CD8-positive, alpha-beta memory T cell (primary cell): ENCODE measurements at places on chromosomes 2 and 18. TPM values are rescaled to one million over a fixed set of nuclear protein-coding genes. Genes with fewer than 3 reads are reported as not detected.
A peak's percentile ranks its signal among the peaks of the same experiment; 100 is the strongest.

DNA sequence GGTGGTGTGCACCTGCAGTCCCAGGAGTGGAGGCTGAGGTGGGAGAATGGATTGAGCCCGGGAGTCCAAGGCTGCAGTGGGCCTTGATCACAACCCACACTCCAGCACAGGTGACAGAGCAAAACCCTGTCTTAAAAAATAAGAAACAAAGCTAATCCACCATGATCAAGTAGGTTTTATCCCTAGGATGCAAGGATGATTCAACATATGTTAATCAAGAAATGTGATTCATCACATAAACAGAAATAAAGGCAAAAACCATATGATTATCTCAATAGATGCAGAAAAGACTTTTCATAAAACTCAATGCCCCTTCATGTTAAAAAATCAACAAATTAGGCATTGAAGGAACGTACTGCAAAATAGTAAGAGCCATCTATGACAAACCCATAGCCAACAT, 58.1 kb downstream of the CCBE1 start:
- no peaks in the 10 kb centered on the region for H3K36me3 ChIP-seq
- no peaks in the 10 kb centered on the region for H3K4me1 ChIP-seq
- H3K4me3 ChIP-seq, result no peak overlapping the region
- H3K27ac ChIP-seq, result no peak overlapping the region

DNA sequence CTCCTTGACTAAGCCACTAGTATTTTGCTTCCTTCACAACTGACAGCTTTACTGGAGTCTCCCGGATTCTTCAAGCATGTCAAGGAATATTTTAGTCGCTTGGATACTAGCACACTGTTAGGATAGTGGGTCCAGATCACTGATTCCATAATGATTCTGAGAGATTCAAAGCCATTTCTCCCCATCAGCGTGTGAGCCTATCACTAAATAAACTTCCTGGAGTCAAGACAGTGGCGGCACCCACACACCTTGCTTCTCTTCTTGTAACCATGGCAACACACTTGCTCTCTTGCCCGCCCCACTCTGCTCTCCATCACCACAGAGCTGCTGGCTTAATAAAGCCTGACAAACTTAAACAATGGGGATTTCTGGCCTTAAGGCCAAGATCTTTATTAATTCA, 245.1 kb downstream of the LRRTM1 start:
- H3K27ac ChIP-seq, result no peak overlapping the region
- no peak overlapping the region for H3K4me3 ChIP-seq
- DNase-seq, result no peak
- no peaks in the 10 kb centered on the region for H3K36me3 ChIP-seq
- H3K4me1 ChIP-seq, result no peaks in the 10 kb centered on the region

- DNase-seq, result no peak
- H3K4me3 ChIP-seq, result no peak overlapping the region
- H3K4me1 ChIP-seq, result no peaks in the 10 kb centered on the region
Observed at GRCh38 chr2:136891100-136891499, 125.8 kb downstream of the THSD7B start.

The UCN gene
- 1.7 TPM for total RNA-seq

The BOLA3 gene
- total RNA-seq, result 131 TPM

- no peak for DNase-seq
- no peaks in the 10 kb centered on the region for H3K4me1 ChIP-seq
- no peak overlapping the region for H3K4me3 ChIP-seq
- H3K27ac ChIP-seq, result no peak overlapping the region
- no peaks in the 10 kb centered on the region for H3K36me3 ChIP-seq
Observed at GRCh38 chr2:205734436-205735037, 52.2 kb downstream of the NRP2 start.

GRCh38 chr2:200862532-200863000, 1.9 kb downstream of the CLK1 start:
- H3K27me3 ChIP-seq, result no peaks in the 10 kb centered on the region
- H3K4me1 ChIP-seq, result peaks cover 38% of the 10 kb centered on the region
- H3K36me3 ChIP-seq, result peaks cover 35% of the 10 kb centered on the region
- peak; percentile 30 for DNase-seq
- H3K4me3 ChIP-seq, result peak overlapping the region; percentile 100

GRCh38 chr2:152231446-152231845, 55.9 kb upstream of the STAM2 start:
- no peak overlapping the region for H3K4me3 ChIP-seq
- H3K27me3 ChIP-seq, result no peaks in the 10 kb centered on the region
- DNase-seq, result no peak
- no peak overlapping the region for H3K27ac ChIP-seq
- no peaks in the 10 kb centered on the region for H3K36me3 ChIP-seq

The RNU2-63P gene
- total RNA-seq, result 42.7 TPM
